ENCODE measurements at places on chromosomes 3 and 15.

- no peak for DNase-seq
These were observed 153.2 kb upstream of the THBS1 start for GRCh38 chr15:39427705-39428104.

GRCh38 chr15:51085764-51086163, 8.9 kb downstream of the TNFAIP8L3 start:
- DNase-seq: no peak

DNA sequence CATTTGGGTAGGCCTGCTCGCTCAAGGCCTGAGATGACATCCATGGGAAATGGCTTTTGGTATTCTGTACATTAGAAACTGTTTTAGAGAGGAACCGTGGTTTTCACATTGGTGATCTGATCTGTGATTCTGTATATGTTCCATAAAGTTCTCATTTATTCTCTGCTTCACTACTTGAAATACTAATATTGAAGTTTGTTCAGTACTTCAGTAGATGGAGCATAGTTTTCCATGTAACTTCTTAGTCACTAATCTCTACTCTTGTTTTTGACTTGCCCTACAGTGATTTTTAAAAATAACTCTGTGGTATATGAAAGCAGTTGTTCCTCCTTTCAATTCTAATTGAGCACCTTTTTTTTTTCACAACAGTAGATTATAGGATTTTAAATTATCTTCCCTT, 66.5 kb downstream of the MBNL1 start:
- no peak for DNase-seq

GRCh38 chr3:140972833-140973232, 31.2 kb downstream of the SLC25A36 start:
- DNase-seq: peak; percentile 27

- DNase-seq: no peak
These were observed 452.1 kb downstream of the RAP2B start for GRCh38 chr3:153614140-153614539.

- no peak for DNase-seq
These were observed 374.6 kb upstream of the TBL1XR1 start for GRCh38 chr3:177571944-177572315.

GRCh38 chr3:131193641-131194238, 167.1 kb downstream of the NEK11 start:
- DNase-seq: no peak

- peak; percentile 26 for DNase-seq
These were observed 777 bp downstream of the LOXL1 start for GRCh38 chr15:73927003-73927475.

GRCh38 chr3:40332684-40333083, 23.2 kb downstream of the EIF1B start:
- no peak for DNase-seq

- no peak for DNase-seq
These were observed 18.4 kb upstream of the GABRA5 start for GRCh38 chr15:26848498-26848897.

All from NCI-H1092 treated with DMSO at 0.1 percent for 48 hours (cell line).